ENCODE measurements at places on chromosomes 16 and 17.
A peak's percentile ranks its signal among the peaks of the same experiment; 100 is the strongest.

GRCh38 chr16:2852003-2852730 is 5.8 kb downstream of the PRSS22 start:
- DNase-seq: peak; percentile 56

DNA sequence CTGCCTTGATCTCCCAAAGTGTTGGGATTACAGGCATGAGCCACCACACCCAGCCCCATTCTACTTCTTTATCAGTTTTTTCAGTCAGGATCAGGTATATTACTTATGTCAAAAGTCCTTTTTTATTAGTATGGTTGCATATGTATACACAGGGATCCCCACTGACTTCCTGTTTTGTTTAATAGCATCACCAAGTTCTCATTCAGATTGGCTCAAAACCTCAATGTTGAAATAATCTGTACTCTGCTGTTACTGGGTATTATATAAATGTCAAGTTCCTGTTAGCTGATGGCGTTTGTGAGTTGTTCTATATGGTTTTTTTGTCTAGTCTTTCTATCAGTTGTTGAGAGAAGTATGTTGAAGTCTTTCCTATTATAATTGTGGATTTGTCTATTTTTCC is 168.5 kb downstream of the BCAS3 start:
- DNase-seq: no peak

DNA sequence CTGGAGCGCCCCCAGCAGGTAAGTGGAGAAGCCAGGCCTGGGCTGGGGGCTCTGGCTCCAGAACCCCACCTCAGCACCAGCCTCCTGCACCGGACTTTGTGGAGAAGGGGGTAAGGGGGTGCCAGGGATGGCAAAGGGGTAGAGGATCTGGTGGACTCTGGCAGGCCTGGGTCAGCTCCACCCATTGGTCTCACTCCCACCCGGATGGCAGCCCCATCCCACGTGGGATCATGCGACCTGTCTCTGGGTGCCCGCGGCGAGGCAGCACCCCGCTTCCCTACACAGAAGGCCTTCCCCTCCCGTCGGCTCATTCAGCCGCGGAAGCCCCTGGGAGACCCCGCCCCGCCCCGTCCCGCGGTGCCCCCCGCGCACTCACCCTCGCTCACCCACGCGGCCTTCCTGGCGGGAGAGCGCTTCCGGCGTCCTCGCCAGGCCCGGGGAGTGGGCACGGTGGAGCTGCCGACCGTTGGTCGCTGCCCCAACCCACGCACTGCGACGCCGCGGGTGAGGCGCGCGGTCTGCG is 498 bp upstream of the PLEKHG4 start:
- no peak for DNase-seq

- DNase-seq: no peak
Observed at GRCh38 chr17:46836500-46836899, 14.9 kb upstream of the WNT9B start.

- no peak for DNase-seq
Observed at GRCh38 chr16:79595931-79596450, 4.5 kb downstream of the MAF start.

DNA sequence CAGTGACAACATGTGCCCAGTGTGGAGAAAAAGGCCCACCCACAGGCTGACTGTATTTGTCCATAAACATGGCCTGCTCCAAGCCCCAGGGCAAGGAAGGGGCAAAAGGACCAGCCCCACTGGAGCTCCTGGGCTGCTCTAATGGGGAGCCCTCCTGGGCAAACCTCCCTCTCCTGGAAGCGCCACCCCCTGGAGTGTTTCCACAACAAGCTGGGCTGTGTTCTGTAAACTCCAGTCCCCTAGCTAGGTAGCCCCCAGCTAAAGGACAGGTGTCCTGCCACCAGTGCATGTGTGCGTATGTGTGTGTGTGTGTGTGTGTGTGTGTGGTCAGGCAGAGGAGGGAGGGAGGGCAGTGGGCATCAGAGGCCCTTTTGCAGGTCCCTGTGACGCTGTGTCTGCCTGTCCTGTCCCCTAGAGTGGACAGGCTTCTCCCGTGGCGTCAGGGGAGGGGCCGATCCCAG is 11.3 kb upstream of the STAC2 start:
- peak; percentile 47 for DNase-seq

DNA sequence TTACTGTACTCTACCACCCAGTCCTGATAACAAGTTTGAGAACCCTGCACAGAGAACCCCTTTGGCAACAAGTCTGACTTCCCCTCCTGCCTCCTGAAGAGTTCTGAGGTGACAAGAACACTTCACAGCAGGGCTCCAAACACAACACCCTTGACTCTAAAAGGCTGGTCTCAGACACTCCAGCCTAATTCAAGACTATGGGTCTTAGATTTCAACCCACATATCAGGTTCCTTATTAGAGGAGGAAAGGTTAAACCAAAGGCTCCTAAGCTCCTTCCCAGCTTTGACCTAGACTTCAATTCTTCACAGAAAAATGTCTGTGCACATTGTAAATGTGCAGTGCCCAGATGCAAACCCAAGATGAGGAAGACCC is 23.0 kb downstream of the RANBP10 start:
- DNase-seq: no peak

DNA sequence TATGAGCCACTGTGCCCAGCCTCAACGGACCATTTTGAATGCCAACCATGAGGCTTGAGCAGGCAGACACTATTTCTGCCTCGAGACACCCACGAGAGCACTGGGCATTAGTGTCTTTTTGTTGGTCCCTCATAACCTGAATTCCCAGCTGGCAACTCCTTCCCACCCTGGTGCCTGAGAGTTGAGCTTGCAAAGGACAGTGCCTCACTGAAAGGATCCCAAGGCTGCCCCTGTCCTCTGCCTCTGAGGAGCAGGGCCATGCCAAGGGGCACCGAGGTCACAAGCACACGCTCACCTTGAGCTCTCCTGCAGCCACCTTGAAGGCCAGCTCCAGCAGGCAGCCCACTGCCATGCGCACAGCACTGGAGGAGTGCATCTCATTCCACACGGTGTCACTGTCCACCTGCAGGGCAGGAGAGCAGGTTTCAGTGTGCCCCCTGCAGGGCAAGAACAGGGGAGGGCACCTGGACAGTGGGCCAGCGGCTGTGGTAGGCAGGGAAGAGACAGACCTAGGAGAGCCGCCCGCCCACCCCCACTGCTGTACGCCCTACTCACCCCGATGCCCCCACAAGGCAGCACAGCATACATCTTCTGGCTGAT is 12.8 kb downstream of the G6PC3 start:
- DNase-seq: no peak

GRCh38 chr16:52633230-52633629 is 86.3 kb upstream of the TOX3 start:
- DNase-seq: no peak

GRCh38 chr17:8836821-8837562 is 30.5 kb downstream of the PIK3R6 start:
- no peak for DNase-seq

DNA sequence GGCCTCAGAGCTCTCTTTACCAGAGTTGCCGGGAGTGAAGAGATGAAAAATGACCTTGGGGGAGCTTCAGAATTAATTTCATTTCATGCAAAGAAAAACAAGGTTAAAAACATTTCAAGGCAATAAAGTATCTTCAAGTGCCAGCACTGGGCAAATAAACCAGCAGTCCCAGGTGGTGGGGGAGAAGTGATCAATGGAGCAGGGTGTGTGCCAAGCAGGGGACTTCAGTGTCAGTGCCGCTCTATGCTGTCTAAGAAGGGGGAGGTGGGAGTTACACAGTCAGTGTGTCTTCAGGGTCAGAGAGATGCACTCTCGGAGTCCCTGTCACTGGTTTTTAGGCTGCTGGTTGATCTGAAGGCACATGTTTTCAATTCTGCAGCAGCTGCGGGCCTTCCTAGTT is 57.2 kb upstream of the MGAT5B start:
- no peak for DNase-seq

DNA sequence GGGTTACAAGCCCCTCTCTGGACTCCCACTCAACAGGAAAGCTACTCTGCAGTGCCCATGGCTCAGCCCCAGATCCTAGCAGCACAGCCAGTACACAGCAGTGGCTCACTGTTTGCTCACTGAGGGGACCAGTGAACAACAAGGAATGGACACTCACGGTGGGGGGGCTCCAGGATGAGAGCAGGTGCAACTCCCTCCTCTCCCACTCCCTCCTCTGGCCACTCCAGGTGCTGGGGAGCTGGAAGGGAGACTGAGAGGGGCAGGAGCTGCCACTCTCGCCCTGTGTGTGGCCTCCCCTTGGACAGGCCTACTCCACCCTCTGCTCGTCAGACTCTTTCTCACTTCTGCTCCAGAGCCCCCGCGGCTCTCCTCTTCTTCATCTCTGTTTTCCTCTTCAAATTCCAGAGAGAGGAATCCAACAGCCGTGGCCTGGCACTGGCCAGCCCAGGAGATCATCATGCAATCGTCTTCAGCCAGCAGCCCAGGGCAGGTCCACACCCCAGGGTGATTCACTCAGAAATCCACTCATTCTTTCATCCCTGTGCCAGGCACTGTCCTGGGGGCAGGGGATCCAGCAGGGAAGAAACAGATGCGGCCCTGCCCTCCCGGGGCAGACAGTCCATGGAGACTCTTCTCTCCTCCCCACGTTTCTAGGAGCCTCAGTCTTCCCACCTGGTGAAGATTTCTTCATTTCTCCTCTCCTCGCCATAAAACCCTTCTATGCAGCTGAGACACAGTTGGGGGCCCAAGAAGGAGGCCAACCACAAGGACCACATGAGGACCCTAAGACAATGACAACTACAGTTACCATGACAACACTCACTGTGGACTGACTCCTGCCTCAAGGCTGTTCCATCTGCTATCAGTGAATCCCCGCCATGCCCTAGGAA is 30.7 kb downstream of the CFAP20 start:
- no peak for DNase-seq
